ENCODE measurements at places on chromosomes 12 and 14. TPM values are rescaled to one million over a fixed set of nuclear protein-coding genes. Genes with fewer than 3 reads are reported as not detected.

- DNase-seq: no peak
Measured at GRCh38 chr12:47361389-47362021, 281.7 kb upstream of the AMIGO2 start.

- no peak for DNase-seq
Measured at GRCh38 chr14:47300796-47301195, 374.6 kb downstream of the MDGA2 start.

- peak; percentile 43 for DNase-seq
Measured at GRCh38 chr12:7127916-7128626, 618 bp downstream of the RBP5 start.

GRCh38 chr12:122471324-122472226, 29.2 kb downstream of the ZCCHC8 start:
- peak; percentile 40 for DNase-seq

- no peak for DNase-seq
Measured at GRCh38 chr14:81534510-81535074, 939 bp upstream of the SEL1L start.

DNA sequence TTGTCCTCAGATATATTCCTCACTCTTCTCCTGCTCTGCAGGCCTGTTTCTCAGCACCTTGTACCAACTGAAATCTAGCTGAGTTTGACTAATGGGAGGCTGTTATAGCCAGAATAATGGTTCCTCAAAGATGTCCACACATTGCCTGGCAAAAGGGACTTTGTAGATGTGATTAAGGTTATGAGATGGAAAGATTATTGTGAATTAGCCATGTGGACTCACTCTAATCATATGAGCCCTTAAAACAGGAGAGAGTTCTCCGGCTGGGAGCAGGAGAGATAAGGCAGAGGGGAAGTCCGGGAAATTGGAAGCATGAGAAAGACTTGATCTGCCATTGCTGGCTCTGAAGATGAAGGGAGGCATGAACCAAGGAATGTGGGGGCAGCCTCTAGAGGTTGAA, 40.0 kb upstream of the KTN1 start:
- no peak for DNase-seq

DNA sequence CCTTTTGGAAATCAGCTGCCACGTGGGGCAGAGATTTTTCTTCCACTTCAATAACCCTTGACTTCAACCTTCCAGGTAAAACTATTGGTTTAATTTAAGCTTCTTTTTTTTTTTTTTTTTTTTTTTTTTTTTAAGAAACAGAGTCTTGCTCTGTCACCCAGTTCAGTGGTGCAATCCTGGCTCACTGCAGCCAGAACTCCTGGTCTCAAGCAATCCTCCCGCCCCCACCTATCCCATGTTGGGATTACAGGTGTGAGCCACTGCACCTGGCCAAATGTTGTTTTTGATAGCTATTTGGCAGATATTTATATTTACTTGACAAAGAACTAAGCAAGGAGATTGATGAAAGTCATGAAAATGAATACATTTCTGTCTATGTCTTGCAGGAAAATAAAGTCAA, 65.1 kb downstream of the SINHCAF start:
- DNase-seq: no peak

- no peak for DNase-seq
Measured at GRCh38 chr12:9895215-9895971, 14.1 kb downstream of the KLRF2 start.

- no peak for DNase-seq
Measured at GRCh38 chr12:13942826-13943225, 38.6 kb downstream of the GRIN2B start.

DNA sequence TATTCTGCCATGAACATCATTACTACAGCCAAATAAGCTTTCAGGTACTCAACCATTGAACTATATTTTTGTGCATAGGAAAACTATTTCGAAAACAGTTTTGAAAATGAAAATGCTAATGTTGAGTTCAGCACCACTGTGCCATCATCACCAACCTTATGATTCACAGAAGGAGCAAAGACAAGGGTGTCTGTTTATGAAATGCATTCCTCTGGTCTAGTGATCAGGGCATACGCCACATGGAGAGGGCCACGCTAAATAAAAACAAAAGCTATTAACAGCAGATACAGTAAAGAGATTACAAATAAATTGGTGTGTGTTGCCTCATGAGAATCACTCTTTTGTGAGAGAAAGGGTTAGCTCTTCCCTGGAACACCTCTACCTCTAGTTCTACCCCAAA, 43.2 kb upstream of the BMAL2 start:
- no peak for DNase-seq

DNA sequence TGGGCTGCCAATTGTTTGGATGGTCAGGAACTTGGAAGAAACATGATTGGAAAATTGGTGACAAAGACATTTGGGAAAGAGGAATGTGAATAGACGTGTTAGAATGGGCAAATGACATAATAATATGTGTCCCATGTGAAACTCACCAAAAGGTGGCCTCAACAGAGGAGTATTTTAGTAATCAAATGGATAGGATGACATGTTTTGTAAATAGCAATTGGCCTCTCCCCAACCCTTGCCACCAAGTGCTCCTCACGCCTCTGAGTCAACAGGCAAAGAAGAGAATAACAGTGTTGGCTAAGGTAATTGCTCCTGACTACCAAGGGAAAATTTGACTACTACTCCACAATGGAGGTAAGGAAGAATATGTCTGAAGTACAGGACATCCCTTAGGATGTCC, 81.4 kb downstream of the ATXN7L3B start:
- DNase-seq: no peak

DNA sequence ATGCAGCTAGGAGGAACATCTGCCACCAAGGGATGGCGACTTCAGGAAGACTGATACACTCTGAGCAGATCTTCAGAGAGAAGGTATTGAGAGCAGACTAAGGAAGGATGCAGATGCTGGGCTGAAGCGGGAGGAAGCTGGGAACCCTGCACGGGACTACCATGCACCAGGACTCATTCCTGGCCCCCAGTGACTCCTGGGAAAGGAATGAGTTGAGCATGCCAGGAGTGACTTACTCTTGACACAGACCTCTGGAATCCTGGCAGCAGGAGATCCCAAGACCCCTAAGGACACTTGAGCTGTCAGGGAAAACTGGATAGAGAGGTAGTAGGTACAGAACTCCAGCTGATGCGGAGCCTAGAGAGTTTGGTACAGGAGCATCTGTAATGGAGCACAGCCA, 336.1 kb downstream of the RPS29 start:
- DNase-seq: no peak

DNA sequence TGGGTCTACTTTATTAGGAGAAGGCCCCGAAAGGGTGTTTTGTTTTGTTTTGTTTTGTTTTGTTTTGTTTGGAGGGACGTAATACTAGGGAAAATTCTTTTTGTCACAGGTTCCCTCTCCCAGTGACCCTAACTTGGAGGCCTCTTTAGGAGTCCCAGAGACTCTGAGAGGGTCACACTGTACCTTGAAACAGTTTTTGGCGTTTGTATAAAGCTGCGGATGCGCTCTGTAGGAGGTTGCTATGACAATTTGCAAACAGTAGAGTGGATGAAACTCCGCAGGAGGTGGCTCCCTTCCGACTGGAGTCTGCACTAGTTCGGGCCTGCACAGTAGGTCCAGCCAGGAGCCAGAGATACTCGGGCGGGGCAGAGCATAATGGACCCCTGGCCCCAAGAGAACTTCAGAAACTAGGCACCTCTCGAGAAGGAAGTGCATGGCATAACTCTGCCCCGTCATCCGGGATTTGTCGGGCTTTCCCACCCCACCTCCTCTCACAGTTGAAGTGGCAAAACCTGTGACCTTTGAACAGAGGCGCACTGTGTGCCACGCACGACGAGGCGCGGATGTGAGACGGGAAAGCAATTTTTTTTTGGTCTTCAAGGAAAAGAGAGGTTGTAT, 1.3 kb upstream of the DYRK2 start:
- DNase-seq: peak; percentile 78

The CLEC4D gene
- 0.03 TPM for polyA plus RNA-seq

The CFAP251 gene
- polyA plus RNA-seq: 2.2 TPM

The ZDHHC22 gene
- 1.6 TPM for polyA plus RNA-seq

The CLEC2B gene
- 5.2 TPM for polyA plus RNA-seq

The ARHGAP9 gene
- 16.1 TPM for polyA plus RNA-seq

The MYH6 gene
- 0.03 TPM for polyA plus RNA-seq

The IRAK3 gene
- 3.4 TPM for polyA plus RNA-seq
